CD14-positive monocyte (primary cell): ENCODE measurements at places on chromosomes 2 and 18. TPM values are rescaled to one million over a fixed set of nuclear protein-coding genes. Genes with fewer than 3 reads are reported as not detected.

GRCh38 chr2:237324405-237324831, 89.5 kb downstream of the COL6A3 start:
- no peak for DNase-seq

- no peak for DNase-seq
These were observed 135.1 kb upstream of the CTDP1 start for GRCh38 chr18:79544386-79544963.

GRCh38 chr2:28321426-28321825, 71.2 kb upstream of the FOSL2 start:
- no peak for DNase-seq

DNA sequence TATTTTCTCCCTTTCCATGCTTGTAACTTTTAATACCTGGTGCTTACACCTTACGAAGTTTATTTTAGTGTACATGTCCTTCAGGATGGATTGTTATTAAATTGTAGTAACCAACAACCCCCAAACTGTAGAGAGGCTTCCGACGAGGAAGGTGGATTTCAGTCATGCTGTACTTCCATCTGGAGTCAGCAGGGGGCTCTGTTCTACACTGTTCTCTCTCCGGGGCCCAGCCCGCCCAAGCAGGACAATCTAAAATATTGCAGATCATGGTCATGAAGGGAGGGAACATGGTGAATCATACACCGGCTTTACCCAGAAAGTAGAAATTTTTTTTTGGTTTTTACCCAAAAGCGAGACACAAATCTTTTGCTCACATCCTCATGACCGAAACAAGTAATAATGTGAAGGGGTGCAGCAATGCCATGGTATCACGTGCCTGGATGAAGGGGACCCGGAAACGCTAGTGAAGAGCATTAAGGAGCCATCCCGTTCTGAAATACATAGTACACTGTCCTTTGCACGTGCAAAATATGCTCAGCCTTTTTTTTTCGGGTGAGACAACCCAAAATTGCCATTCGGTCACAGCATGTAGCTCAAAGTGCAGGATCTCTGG, 884.8 kb downstream of the EPHA4 start:
- no peak for DNase-seq

DNA sequence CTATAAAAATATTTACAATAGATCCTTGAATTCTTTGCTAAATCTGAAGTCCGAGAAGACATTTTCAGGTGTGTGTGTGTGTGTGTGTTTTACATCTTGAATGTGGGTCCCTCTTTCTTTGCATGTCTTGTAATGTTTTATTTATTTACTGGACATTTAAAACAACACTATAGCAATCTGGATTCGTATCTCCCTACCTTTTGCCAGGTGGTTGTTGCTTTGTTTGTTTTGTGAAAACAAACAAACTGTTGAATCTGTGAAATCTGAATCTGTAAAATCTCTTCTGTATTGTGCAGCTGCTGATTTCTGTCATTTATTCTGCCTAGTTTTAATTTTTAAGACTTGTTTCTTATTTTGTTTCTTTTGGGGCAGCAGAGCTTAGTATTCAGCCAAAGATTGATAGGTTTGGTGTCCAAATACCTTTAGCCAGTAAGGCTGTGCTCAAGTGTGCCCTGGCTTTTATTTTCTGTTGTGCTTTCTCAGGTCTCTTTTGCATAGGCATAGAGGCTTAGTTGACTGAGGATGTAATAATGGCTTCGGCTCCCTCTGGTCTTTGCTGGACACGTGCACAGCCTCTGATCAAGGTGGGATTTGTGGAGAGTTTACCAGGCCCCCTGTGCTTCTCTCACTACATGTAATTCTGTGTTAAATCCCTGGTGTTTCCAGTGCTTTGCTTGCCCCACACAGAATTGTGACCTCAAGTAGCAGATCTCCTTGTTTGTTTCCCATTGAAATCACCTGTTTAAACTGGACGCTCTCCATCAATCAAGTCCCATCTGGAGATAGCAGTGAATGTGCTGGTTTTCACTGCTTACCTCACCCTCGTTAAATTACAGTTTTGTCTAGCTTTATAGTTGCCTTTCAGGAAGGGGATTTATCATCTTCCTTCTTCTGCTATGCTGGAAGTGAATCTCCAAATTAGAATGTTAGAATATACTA, 71.1 kb downstream of the BIRC6 start:
- DNase-seq, result no peak

DNA sequence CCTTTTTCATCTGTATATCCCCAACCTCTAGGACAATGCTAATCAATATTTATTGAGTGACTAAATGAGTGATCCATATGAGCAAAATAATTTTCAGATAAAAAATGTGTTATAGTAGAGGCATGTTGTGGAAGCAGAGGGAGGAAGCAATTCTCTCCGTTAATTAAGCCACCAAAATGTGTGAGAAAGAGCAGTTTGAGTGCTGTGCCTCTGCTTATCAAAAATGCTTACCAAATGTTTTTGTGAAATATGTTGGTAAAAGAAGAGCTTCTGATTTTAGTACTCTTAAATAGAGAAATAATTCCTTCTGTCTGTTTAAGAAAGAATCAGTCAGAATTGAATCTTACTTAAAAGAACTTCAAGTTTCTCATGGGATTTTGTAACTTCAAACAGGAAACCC, 90.3 kb downstream of the DTNA start:
- no peak for DNase-seq

- no peak for DNase-seq
These were observed 171.4 kb upstream of the EPAS1 start for GRCh38 chr2:46125798-46126197.

DNA sequence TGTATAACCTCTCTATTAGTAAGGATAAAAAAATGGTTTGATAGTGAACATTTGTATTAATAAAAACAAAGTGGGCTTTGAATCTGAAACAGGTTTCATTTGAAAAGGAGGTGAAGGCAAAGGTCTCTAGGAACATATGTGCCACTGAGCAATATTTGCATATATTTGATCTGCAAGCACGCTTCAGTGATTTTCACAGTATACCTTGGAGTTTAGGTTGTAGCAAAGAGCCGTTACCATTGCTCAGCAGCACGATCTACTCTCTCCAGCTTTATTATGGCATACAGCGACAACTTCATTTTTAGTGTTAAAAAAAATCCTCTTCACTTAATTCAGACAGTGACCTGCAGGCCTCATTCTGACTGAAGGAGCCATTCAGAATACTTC, 75.8 kb upstream of the ZEB2 start:
- no peak for DNase-seq

DNA sequence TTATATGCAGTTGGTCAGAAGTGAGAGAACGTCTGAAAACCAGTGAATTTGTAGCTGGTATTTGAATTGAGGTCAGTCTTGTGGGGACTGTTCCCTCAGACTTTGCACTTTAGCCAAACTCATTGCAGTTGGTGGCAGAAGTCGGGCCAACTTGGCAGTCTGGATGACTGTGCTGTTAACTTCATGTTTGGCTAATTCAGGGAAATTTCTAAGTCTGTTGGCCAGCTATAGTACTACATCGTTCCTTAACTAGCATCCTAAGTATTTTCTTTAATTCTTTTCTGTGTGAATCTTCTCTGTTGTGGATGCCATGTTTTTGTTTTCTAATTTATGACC, 806.8 kb upstream of the GCFC2 start:
- DNase-seq, result no peak

Gene CHCHD5
- 56.2 TPM for polyA plus RNA-seq

DNA sequence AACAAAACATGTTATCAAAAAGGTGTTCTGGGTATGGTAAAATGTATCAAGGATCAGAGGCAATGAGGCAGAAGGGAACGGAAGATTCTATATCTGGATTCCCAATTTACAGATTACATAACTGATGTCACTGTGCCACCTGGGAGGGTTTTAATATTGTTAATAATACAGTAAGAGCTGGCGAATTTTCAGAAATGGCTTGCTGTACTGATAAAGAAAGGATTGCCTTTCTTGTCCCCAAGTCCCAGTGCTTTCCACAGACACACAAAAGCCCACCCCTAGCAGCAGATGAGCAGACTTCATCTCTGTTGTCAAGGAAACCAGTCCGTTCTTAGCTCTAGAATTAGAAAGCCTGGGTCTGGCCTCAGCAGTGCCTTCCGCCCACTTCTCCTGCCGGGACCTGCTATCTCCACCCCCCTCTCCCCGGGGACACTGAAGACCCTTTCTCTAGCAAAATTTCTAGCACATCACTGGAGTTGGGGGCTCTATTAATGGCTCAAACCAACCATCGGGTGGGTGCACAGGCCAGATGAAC, 34.3 kb downstream of the ADD2 start:
- no peak for DNase-seq

DNA sequence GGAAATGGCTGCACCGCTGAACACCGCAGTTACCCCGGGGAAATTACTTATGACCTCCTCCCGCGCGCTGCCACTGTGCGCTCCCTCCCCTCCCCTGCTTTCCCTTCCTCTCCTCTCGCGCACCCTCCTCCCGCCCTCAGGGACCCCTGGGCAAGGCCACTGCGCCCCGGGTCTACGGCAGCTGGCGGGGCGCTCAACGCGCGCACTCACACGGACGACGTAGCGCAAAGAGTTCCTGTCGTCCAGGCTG, 7.9 kb downstream of the ALPP start:
- DNase-seq, result no peak

GRCh38 chr2:106996171-106996769, 110.3 kb upstream of the ST6GAL2 start:
- no peak for DNase-seq

Gene KCNG2
- polyA plus RNA-seq, result not detected
